ENCODE measurements at places on chromosomes 3 and 15.
A peak's percentile ranks its signal among the peaks of the same experiment; 100 is the strongest.

DNA sequence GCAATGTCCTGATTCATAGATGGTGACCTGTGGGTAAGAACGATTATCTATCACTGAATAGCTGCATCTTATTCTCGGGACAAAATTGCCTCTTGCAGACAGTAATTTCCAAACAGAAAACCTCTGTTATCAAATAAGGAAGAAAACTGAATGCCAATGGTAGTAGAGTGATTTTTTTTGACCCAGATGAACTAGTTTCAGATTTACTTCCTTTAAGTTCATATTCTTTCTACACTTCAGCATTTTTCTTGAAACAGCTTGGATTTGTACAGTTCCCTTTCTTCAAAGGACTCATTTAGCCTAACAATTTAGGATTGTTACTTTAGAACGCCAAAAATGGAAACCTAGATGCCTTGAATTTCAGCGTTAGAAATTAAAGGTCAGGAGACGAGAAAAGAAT, 14.6 kb downstream of the ETV5 start:
- DNase-seq: no peak

GRCh38 chr3:33100229-33100628, 3.3 kb upstream of the GLB1 start:
- DNase-seq: no peak

DNA sequence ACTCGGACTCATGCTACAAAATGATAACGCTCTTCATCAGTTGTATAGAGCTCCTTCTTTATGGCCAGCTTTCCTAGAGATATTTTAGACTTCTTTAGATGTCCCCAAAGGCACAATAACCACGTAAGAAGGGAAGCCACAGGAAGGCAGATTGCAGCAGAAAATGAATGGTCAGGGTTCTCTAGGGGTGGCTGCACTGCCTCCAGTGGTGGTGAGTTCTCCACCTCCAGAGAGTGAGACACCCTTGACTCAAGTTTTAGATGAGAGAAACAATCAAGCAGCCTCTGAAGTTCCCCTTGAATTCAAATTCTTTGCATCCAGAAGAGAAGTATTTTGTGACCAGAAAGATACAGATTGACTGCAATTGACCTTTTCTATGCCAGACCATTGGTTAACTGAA, 191.5 kb downstream of the TP63 start:
- DNase-seq: no peak

DNA sequence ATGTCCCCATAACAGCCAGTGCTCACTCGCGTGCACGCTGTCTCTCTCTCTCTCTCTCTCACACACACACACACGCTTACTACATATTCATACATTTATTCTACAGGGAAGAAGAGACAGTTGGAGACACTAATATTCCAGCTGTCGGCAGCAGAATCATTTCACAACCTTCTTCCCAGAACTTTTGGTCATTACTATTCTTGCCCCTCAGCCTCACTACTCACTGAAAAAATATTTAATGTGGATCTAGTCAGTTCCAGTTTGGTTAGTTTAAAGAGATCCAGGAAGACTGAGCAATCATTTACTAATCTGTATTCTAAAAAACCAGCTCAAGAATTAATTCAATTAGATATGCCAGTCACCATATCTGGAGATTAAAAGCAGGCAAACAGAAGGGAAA, 394.9 kb downstream of the PTPRG start:
- peak; percentile 83 for DNase-seq

GRCh38 chr3:128971421-128972100, 22.3 kb downstream of the CFAP92 start:
- peak; percentile 53 for DNase-seq

- no peak for DNase-seq
Observed at GRCh38 chr15:93152360-93152759, 63.3 kb upstream of the RGMA start.

- DNase-seq: peak; percentile 82
Observed at GRCh38 chr3:42101048-42101447, 9.9 kb downstream of the TRAK1 start.

GRCh38 chr15:42604894-42605744, 29.7 kb downstream of the STARD9 start:
- DNase-seq: peak; percentile 65

GRCh38 chr15:30929982-30930381, 26.3 kb downstream of the FAN1 start:
- no peak for DNase-seq

- DNase-seq: no peak
Observed at GRCh38 chr15:39643727-39644126, 62.8 kb downstream of the THBS1 start.

DNA sequence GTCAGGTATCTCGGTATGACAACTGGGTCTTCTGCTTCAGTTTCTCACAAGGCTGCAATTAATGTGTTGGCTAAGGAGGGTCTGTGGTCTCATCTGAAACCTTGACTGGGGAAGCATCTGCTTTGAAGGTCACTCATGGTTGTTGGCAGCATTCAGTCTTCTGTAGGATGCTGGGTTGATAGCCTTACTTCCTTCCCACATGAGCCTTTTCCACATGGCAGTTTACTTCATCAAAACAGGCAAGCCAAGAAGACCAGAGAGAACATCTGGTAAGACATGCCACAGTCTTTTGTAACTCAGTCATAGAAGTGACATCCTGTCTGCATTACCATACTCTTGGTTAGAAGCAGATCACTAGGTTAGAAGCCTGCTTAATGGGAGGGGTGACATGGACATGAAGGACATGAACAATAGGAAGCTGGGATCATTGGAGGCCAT, 49.5 kb downstream of the CMC1 start:
- peak; percentile 9 for DNase-seq

DNA sequence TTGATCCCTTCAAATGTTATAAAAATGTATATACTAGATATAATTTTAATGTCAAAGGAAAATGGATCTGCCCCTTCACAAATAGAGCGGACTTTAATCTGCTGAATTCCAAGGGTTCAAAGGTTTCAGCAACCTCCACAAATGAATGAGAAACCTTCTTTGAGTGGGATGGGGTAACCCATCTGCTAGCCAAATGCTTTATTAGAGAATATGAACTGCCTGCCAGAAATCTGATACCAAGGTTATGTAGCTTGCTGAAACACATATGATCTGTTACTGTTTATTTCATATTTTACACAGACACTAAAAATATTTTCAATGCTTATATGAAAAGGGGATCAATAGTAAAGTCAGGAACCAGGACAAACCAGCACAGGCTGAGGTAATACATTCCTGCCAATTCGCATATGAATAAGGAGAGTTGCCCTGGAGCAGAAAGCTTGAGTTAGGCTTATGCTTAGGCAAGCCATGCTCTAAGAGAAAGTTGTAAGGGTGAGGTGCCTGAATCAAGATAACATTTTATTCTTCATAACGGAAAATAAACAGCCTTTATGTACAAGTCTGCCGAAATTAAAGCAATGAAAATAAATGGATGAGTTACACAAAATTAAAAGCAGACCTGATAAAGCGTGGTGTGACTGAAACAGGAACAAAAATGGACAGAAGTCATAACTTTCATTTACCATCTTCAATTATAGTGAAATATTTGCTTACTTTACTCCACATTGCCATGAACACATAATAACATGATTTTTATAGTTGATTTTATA, 26.5 kb downstream of the PLOD2 start:
- peak; percentile 41 for DNase-seq

All from AG10803 (cell line).